Renal cortical epithelial cell (primary cell): ENCODE measurements at places on chromosomes 1 and 21. TPM values are rescaled to one million over a fixed set of nuclear protein-coding genes. Genes with fewer than 3 reads are reported as not detected.

DNA sequence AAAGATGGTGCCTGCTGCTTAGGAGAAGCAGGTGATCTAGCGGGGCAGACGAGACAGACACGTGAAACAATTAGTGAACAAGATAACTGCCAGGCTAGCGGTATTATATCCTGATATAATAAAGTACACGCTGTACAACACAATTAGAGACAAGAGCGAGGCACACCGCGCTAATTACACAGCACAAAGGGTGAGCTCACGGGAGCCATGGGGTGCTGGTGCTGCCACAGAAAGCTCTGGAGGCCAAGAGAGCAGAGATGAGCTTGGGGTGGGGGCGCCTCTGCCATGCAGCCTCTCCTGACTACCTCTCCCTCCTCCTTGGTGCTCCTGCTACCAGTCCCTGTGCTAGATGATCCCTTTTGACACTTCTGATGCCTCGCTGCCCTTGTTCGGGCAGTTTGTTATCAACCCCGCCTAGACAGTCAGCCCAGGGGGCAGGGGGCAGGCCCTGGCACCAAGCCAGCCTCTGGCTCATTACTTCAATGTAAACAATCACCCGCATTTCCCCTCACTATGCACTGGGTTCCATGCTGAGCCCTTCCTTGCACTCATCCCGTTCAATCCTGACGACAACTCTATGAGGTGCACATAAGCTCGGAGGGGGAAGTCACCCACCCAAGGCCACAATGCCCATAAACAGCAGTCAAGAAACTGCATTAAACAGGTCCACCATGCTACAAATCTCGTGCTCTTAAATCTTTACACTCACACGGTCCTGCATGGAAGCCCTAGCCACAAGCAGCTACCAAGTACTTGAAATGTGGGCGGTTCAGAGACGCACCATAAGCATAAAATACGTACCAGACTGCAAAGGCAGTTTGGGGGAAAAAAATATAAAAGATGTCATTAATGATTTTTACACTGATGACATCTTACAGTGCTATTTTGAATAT lies 103.0 kb downstream of the SSBP3 start:
- DNase-seq = no peak

DNA sequence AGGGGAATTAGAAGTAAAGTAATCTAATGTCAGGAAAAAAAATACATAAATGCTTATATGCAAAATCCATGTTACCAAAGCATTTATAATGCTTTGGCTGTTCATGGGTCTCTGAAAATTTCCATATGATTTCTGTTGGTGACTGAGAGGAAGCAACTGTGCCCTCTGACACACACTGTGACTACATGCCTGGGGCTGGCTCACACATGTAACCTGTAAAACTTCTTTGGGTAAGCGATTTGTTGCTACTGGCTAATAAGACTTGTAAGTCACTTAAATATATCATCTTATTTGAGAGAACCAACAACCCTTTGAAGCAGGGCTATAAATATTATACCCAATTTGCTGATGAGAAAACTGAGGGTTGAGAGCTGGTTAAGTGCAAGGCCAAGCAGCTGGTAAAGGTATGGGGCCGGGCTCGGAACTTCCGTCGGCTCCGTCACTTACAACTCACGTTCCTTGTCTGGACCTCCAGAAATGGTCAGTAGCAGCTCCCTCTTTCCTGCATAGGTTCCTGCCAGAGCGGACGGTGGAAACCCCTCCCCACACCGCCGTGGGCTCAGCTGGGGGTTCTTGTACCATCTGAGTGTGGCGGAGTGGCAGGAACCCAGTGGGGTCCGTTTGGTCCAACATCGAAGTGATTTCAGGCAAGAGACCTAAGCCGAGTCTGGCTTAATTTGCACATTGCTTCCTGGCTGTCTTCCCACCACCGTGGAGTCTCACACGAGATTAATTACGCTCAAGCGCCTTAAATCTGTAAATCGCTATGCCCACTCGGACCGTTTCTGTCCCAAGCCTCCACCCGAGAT lies 714 bp downstream of the DFFA start:
- peak; percentile 32 for DNase-seq

- peak; percentile 99 for DNase-seq
These were observed 6.9 kb upstream of the SLC35D1 start for GRCh38 chr1:67060811-67061218.

GRCh38 chr1:112245114-112245513 lies 150.9 kb upstream of the CTTNBP2NL start:
- DNase-seq = no peak

GRCh38 chr21:17512253-17513213 lies at the start of gene CXADR:
Gene CXADR (plus strand): TSS chr21:17513043. CDS start chr21:17513130, 87 bp downstream.
- DNase-seq = peak; percentile 45

DNA sequence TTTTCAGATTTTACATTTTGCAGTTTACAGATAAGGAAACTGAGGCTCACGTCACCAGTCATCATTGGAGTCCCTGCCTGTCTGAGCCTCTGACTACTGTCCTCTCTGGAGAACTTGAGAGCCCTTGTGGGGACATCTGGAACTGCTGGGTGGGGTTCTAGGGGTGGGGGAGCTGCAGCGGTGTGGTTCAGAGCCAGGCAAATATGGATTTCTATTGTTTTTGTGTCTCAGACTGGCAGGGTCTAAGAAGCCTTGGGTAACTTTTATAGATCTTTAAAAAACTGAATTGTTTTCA lies 46.9 kb downstream of the IER5 start:
- no peak for DNase-seq

ABCG1 gene
- total RNA-seq = 0.52 and 0.85 TPM in 2 replicates

DISP1 gene
- total RNA-seq = 2.8 and 13.5 TPM in 2 replicates
